ENCODE measurements at places on chromosomes 3 and 15.

- DNase-seq: no peak
Measured at GRCh38 chr3:184334470-184335158, 2.8 kb upstream of the FAM131A start.

DNA sequence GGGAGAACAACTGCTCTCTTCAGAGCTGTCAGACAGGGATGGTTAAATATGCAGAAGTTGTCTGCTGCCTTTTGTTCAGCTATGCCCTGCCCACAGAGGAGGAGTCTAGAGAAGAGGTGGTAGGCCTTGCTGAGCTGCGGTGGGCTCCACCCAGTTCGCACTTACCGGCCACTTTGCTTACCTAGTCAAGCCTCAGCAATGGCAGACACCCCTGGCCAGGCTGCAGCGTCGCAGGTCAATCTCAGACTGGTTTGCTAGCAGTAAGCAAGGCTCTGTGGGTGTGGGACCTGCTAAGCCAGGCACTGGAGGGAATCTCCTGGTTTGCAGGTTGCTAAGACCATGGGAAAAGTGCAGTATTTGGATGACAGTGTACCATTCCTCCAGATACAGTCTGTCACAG, 12.3 kb upstream of the TMEM45A start:
- no peak for DNase-seq

DNA sequence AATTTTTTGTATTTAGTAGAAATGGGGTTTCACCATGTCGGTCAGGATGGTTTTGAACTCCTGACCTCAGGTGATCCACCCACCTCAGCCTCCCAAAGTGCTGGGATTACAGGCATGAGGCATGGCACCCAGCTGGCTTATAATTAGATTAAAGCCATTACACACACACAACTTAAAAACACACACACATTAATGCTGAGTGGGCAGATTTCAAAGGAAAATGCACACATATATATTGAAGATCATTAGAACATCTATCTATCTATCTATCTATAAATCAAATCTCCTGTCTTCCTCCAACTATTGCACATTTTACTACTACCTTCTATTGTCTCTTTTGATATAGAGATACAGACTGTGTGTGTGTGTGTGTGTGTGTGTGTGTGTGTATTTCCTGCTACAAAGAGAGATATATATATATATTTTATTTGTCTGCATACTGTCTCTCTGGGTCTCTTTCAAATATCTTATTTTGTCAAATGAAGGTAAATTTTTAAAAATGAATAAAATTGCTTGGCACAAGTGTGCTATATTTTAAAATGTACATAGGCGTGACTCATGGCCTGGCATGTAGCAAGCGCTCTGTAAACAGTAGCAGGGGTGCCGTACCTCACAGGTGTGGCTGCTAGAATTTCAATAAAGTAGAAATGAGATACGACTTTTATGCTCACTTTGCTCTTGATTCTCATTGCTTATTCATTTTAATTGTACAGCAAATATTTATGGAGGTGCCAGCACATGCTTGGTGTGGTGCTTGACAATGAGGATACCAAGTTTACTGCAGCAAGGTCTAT, 655.8 kb downstream of the AGBL1 start:
- no peak for DNase-seq

DNA sequence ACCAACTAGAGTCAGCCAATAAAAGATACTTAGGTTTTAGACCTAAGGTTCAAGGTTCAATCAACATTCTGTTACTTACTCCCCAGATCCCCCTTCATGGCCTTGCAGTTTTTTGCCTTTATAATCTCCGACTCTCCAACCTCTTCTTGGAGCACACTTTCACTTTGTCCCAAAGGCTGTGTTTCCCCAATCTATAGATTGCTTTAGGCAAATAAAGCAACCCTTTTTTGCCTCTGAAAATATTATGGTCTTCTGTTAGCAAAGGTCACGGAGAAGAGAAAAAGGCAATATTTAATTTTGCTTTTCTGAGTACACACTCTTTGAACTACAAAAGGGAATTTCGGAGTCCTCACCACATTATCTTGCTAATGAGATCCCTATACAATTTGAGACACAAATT, 268.1 kb downstream of the PLOD2 start:
- no peak for DNase-seq

GRCh38 chr15:38672273-38672672, 107.7 kb upstream of the RASGRP1 start:
- no peak for DNase-seq

DNA sequence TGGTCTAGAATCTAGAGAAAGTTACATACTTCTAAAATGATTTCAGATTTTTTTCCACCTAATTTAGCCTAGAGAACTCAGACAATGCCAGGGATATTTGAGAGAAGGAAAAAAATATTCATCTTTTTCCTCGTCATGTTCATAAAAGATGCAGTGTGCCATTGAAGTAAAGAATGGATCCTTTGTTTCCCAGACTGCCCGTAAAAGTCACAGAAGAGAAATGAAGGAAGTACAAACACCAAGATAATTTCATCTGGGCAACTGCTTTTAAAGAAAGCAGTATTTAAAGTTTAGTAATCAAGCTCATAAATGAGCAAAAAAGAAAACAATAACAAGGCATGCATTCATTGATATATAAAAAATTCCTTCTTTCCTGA, 47.2 kb downstream of the TTC23 start:
- DNase-seq: no peak

GRCh38 chr3:39327746-39328349, 1.7 kb upstream of the CCR8 start:
- no peak for DNase-seq

DNA sequence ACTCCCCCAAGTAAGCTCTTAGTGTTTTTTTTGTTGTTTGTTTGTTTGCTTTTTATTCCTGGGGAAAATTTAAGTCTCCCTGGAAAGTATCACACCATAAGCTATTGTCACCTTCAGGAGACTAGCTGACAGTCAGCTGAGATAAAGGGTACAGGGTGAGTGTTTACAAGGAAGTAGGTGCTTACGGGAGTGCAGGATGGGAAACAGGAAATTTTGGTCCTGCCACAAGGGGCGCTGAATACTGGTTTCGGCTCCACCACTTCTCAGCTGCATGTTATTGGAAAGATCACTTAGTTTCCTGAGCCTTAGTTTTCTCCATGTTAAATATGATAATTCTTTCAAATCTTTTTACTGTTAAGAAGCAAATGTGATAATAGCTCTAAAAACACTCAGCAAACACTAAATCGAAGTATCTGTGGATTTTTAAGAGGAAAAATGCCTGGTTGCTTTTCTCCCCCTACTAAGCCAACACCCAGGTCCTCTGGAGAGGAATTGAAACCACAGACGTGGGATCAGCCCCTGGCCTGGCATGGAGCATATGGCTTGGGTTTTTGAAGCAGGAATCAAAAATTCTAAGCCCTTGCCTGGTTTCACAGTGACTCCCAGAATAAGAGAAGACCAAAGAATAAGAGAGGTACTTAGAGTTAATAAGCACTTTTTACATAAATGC, 90.7 kb downstream of the SCN11A start:
- DNase-seq: peak; percentile 57

- no peak for DNase-seq
Measured at GRCh38 chr3:30184091-30184810, 422.1 kb upstream of the TGFBR2 start.

DNA sequence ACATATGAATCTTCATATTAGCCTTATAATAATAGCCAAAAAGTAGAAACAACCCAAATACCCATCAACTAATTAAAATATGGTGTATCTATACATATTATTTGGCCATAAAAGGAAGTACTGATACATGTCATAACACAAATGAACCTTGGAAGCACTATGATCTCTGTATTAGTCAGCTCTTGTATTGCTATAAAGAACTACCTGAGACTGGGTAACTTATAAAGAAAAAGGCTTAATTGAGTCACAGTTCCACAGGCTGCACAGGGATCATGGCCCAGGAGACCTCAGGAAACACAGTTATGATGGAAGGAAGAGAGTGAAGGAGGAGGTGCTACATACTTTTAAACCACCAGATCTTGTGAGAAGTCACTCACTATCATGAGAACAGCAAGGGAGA, 16.0 kb upstream of the CCR2 start:
- DNase-seq: no peak

GRCh38 chr3:57583544-57583943, 13.6 kb downstream of the ARF4 start:
- no peak for DNase-seq

DNA sequence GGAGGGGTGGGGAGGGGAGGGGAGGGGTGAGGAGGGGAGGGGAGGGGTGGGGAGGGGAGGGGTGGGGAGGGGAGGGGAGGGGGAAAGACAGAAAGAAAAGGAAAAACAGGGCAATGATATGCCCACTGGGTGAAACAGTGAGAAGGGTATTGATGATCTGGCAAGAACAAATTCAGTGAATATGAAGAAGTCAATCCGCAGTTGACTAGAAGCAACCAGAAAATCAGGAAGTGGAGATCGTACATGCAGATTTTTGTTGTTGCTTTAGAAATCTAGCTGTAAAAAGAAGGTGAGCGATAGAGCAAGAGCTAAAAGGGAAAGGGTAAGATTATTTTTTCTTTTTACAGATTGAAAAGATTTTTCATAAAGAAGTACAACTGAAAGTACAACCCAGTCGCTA, 47.6 kb upstream of the ARF4 start:
- DNase-seq: no peak

DNA sequence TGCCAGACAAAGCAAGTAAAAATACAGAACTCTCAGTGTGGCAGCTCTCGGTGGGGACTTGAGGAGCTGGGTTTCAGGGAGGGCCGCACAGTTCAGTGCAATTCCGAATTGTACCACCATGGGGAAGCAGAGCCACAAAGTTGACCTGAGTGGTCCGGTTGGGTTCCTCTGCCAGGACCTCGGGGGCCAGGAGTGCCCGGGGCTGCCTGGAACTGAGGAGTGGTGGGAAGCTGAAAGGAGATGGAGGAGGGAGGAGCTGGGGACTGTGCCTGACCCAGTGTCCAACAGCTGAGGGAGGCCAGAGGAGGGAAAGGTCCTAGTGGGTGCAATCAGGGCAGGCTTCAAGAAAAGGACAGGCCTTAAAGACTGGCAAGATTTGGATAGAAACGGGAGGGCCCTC, 32.2 kb upstream of the TRH start:
- peak; percentile 52 for DNase-seq

- DNase-seq: no peak
Measured at GRCh38 chr15:33844186-33844585, 124.1 kb upstream of the CHRM5 start.

DNA sequence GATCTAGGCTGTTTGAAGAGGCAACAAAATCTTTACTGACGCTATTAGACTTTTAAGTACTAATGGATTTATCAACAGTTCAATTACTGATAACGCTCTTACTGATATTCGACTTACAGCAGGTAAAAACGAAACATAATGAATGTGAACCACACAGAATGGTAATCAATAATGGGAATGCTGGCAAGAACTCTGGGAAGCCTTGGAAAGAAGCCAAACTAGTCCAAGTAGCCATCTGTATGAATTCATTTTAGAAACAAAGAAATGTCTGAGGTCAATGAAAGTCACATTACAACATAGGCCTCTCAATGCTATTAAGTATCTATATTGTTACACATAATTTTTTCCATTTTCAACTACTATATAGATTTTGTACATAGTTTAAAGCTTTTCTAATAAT, 130.0 kb downstream of the DMXL2 start:
- DNase-seq: no peak

DNA sequence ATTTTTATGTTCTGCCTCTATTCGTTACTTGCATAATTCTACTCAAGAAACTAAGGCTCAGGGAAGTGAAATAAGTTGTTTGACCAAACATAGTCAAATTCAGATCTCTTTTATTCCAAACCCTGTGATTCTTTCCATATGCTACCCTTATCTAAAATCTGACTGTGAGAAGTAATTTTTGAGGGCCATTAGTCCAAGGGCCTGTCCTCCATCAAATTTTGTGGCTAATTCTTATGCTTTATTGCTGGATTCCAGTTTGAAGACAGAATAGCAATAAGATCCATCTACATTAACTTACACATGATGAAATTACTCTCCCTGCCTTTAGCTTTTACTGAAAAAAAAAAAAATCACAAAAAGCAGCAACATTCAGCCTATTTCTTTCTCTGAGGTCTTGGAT, 74.0 kb downstream of the ZIC1 start:
- no peak for DNase-seq

DNA sequence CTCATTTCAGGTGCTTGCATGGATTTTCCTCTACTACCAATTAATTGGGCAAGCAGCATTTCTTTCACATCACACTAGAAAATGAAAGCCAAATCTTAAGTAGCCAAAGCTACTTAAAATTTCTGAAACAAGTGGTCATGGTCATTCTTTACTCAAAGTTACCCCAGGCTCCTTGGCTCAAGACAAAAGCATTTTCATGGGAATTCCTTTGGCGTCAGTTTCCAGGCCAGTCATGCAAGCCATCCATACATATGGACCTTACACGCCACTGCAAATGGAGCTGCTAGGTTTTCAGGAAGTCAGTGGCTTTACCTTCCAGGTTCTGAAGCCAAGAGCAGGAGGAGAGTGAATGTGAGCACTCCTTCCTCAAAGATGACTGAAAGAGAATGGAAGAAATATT, 83.7 kb upstream of the IL12A start:
- DNase-seq: no peak

DNA sequence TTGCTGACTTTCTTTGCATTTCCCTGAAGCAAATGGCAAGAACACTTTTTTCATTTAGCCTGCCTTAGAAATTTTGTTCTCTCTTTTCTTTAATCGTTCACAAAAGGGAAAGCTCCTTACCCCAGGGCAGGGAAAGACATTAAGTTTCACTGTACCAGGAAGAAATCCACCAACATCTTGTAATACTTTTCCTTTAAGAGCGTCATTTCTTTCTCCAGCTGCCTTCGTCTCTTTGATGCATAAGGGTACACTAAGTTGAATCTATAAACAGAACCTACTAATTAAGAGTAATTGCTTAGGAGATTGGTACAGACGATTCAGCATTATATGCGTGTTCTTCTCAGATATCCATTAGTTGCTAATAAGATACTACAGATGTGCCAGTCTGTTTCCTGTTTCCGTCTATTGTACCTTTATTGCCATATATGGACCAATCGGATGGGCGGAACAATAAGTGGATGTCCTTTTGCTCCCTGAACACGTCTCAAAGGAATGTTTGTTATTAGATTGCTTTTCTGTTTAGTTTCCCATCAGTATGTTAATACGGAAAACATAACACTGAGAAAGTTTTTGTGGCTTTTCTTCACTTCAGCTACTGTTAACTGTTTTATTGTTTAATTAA, 276.7 kb upstream of the RARB start:
- DNase-seq: no peak

DNA sequence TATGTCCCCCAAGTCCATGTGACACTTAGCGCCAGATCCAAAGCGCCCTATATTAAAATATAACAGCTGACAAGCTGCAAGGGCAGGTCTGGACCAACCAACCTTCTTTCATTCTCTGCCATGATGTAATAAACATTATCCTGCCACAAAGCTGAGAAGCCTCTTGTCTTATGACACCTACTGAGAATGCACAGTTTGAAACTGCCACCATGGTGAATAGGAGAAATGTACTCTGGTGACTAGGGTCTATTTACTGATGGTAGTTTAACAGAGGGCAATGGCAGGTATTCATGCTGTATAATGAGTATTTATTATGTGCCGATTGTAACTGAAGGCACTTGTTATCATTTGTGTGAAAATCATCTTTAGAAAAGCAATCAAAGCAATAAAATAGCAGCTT, 634.0 kb downstream of the OTOL1 start:
- DNase-seq: no peak

GRCh38 chr3:169342652-169343505, 320.6 kb downstream of the MECOM start:
- DNase-seq: no peak
